ENCODE measurements at places on chromosomes 12 and 14.

- DNase-seq = no peak
Observed at GRCh38 chr12:105292705-105293104, 37.8 kb upstream of the C12orf75 start.

GRCh38 chr12:94429633-94430032 is 30.0 kb downstream of the CEP83 start:
- no peak for DNase-seq

DNA sequence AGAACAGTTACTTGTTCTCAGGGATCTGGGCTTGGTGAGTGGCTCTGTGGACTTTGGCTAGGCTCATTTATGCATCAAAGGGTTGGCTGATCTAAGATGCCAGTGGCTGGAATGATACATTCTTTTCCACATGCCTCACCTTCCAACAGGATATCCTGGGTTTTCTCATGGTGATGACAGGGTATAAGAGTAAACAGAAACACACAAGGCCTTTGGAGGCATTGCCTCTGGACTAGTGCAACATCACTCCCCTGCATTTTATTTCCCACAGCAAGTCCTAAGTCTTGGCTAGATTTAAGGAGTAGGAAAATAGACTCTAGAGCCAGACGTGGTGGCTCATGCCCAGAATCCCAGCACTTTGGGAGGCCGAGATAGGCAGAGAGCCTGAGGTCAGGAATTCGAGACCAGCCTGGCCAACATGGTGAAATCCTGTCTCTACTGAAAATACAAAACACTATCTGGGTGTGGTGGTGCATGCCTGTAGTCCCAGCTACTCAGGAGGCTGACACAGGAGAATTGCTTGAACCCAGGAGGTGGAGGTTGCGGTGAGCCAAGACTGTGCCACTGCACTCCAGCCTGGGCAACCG is 47.9 kb downstream of the RPH3A start:
- DNase-seq = no peak

- DNase-seq = no peak
Observed at GRCh38 chr12:68236421-68237059, 10.9 kb upstream of the IL26 start.

DNA sequence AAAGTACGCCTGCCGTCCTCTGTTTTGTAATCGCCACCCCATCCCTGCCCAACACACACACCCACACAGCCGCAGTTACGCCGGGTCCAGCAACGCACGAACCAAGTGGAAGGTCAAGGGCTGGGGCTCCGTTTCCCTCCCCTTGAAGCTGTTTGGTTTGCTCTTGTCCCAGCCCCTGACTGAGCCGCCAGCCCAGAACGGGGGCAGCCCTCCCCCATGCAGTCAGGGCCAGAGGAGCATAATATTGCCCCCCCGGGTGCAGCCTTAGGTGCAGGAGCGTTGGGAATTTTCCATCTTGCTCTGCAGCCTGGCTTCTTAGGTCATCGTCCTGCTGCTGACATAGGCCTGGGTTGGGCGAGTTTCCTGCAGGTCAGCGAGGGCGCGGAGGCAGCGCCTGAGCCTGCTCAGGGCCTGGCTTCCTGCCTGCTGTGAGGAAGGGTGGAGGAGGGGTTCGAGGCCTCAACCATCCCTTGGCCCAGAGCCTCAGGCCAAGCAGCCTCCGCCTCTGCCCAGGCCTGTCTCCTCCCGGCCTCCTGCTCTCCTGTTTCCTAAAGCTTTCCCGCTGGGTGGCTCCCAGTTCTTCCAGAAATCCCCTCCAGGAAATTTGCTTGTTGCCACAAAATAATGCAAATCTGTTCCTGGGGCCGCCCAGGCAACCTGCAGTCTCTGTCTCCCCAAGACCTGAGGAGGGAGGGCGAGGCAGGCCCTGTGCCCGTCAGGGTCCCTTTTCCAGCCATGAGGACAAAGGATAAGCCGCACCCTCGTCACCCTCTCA is 44.5 kb downstream of the PSMA6 start:
- no peak for DNase-seq

DNA sequence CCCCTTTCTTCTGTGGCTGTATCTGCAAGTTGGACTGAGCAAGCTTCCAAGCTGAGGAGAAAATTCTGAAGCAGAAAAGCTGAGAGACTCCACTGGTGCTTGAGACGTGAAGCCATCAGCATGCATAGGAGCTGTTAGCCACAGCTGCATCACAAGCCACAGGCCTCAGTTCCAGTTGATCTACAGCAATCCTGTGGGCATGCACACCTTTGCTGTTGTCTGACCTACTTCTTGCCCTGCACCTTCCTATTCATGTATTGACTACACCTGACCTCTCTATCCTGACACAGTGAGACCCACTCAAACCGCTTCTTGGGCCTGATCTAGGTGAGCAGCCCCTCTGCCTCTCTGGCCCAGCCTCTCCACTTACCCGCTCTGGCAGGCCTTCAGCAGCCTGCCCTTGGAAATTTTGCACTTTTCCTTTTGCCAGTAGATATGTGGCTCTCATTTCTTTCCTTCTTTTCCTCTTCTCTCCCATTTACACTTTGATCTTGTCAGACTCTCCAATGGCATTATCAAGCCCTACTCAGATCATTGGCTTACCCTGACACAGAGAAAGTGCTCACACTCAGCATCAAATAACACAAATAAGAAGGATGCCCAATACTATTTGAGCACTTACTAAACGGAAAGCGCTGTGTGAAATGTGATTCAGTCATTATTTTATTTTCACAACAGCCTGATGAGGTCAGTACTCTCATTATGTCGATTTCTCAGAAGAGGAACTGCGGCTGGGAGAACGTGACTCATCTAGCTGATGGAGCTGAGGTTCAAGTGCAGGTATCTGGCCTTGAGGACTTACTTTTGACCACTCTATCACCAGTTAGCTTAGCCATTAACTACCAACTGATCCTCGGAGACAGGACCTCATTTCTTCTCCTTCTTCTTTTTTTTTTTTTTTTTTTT is 21.9 kb upstream of the PTGR2 start:
- no peak for DNase-seq

DNA sequence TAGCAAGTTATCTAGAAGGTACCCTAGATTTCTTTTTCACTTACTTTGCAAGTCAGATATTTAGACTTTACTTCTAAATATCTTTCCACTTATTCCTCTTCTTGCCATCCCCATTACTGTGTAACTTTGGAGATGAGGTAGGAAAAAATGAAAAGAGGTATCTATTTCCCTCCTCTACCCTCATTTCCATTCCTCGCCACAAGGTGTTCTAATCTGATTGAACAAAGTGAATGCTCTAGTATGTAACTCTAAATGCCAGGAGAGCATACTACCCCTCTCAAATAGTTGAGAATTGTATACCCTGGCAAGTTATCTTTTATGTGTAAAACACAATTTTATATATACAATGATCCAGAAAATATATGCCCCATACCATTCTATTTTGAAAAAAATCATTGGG is 1.7 kb upstream of the LDHB start:
- DNase-seq = no peak

DNA sequence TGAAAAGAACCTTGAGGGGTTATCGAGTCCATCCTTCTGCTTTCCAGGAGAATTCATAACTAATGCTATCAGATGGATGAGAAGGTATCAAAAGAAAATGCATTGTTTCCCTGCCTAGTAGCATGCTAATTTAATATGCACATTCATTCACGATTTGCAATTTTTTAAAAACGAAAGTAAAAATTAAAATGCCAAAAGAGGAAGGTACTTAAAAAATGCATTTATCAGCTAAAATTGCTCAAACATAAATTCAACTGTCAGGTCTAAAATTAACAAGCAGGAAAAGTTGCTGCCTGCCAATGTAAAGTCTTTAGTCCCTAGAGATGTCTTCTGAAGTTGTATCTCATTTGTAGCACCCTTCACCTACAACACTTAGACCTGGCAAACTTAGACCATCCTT is 7.9 kb downstream of the ATF7 start:
- DNase-seq = no peak

GRCh38 chr12:32504591-32504990 is 105.2 kb downstream of the FGD4 start:
- no peak for DNase-seq

DNA sequence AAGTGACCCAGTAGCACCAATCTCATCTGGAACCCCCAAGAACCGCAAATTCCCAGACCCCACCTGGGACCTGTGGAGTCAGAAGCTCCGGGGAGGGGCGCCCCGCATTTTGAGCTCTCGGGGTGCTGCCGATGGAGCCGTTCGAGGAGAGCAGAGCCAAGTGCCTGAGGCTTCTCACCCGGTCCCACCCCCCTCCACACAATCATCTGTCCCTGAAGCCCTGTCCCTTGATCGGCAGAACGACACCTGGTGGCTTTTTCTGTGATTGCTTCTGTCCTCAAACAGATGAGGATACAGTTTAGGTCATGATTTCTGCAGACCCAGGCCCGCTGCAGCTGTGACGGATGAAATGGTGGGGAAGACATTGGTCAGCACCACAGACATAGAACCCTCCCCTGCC is 74.7 kb downstream of the NOC4L start:
- DNase-seq = no peak

GRCh38 chr14:100105357-100106169 is 40.3 kb downstream of the EVL start:
- no peak for DNase-seq

DNA sequence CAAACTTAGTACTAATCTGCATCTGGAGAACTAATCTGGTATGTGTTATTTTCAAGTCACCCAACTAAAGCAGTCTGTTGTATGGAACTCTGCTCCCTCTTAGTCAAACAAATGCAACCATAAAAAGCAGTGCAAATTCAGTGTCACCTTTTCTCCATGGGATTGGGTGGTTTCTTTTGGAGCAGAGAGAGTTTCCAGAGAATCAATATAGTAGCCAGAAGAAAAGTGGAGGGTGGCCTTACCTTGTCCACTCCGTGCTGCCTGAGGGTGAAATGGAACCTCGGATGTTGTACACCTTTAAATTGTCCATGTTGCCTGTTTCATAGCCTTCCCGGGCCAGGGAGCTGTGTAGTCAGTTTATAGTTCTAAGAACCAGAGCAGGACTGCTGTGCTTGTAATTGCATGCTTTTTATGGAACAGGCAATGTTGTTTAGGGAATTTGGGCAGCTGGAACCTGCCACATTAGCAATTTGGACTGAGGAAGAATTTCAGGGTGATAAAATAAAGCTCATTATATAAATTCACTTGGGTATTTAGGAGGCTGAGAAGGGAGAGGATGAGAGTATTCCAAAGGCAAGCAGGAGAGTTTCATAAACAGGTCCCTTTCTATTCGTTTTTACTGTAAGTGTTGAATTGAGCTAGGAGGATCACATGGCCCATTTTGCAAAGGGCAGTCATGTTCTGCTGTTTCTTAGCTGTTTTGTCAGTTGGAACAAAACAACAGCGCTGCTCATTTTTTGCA is 60.5 kb downstream of the CRADD start:
- DNase-seq = no peak

DNA sequence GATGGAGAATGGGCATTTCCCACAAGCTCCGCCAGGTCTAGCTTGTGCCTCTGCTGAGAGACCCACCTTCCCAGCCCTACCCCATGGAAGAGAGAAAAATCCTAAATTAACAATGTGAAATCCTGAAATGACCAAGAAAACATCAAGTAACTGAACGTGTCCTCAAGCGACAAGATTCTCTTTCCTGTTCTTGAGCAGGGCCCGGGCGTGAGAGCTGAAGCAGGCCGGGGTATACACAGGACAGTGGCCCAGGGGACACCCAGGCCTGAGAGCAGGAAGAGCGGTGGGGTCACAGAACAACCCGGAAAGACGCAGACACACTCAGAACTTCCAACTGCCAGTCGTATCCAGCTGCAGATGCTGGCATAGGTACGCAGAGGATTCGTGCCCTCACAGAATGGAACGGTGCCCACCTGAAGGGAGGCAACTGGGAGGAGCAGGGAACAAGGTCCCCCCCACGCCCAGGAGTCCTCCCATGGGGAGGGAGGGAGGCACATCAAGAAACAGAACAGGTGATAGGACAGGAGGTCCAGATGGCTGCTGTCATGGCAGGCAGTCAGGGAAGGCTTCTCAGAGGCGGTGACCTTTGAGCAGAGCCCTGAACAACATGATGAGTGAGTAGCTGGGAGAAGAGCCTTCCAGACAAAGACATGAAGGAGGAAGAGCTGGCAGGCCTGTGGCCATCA is 9.1 kb downstream of the RIMBP2 start:
- no peak for DNase-seq

DNA sequence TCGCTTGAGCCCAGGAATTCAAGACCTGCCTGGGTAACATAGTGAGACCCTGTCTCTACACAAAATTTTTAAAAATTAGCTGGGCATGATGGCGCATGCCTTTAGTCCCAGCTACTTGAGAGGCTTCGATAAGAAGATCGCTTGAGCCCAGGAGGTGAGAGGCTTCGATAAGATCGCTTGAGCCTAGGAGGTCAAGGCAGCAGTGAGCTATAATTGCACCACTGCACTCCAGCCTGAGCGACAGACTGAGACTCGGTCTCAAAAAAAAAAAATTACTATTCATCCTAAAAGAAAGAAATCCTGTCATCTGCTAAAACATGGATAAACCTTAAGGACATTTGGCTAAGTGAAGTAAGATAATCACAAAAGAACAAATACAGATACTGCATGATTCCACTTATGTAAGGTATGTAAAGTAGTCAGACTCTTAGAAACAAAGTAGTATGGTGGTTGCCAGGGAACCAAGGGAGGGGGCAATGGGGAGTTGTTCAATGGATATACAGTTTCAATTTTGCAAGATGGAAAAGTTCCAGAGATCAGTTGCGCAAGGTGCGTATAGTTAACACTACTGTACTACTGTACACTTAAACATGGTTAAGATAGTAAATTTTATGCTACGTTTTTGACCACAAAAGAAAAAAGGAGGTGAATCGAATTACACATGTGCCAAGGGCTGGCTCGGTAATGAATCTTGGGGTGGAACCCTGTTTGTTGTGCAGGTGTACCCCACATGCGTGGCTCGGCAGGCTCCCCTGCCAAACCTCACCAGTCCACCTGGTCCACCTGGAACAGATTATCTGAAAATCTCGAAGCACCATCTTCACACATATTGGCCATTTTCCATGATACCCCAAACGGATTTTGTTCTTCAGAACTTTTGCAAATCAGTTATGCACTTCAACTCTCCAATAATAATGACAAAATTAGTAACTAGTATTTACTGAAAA is 18.3 kb upstream of the ATP2A2 start:
- DNase-seq = no peak

GRCh38 chr12:74624201-74624600 is 86.6 kb downstream of the ATXN7L3B start:
- no peak for DNase-seq

GRCh38 chr12:26277506-26278246 is 82.3 kb downstream of the SSPN start:
- no peak for DNase-seq

- DNase-seq = no peak
Observed at GRCh38 chr14:105249182-105250007, 1.1 kb downstream of the BTBD6 start.

GRCh38 chr14:21054123-21054767 is 3.4 kb upstream of the RNASE8 start:
- no peak for DNase-seq

- DNase-seq = no peak
Observed at GRCh38 chr12:53325511-53326061, 4.2 kb upstream of the AAAS start.

GRCh38 chr12:51269174-51270066 is 795 bp downstream of the SMAGP start:
- DNase-seq = peak; percentile 27
